ENCODE measurements at places on chromosomes 6 and 20.

- no peak for DNase-seq
Observed at GRCh38 chr20:44849703-44850102, 35.8 kb upstream of the YWHAB start.

- DNase-seq: no peak
Observed at GRCh38 chr20:41411391-41411847, 44.8 kb upstream of the EMILIN3 start.

DNA sequence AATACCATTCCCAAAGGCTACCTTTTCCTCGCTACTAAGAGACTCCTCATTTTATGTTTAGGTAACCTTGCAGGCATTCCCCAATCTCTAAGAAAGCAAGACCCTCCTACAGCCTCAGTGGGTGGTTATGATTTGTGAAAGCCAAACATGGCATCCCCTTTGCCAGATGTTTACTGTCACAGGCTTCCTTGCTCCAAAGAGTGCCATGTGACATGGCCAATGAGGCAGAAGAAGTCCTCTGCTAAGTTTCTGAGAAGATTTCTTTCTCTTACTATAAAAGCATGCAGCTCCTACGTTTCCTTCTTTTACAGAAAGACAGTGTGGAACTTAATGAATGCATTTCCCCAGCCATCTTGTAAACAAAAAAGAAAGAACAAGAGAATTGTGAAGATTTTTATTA, 688.2 kb downstream of the TBC1D32 start:
- DNase-seq: no peak

DNA sequence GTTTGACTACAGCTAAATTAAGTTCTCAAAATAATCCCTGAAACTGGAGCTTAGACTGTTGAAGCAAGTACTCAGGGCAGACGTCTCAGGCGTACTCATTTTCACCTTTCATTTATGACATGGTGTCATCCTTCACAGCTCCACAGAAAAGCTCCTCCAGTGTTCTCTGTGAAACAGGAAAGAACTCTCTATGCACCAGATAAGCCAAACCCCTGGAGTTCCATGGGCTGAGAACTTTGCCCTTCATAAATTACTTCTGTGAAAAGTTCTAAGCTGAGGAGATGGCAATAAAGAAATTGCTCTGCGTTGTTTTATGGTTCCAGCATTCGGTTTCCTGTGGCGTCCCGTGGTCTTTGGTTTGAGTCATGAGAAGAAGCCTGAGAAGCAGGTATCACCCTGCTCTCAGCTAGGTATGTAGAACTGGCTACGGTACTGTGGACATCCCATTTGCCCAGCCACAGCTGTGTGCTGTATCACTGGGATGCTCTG, 20.2 kb upstream of the RREB1 start:
- DNase-seq: no peak

DNA sequence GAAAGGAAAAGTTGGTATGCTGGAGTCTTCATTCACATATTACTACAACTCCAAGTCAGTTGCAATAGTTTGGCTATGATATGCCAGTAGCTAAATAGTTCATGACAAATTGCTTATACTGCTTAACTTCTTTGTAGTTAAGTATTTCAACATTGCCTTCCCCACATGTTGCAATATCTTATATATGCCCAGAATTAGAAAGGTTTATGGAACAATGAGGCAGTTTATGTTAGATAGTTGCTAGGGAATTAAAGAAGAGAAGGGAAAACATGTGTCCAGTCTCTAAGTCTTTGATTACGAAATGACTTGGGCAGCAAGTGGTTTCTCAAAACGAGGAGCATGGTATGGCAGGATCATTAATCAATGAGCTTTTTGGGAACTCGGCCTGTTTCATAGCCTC, 145.8 kb downstream of the PLCB4 start:
- DNase-seq: no peak

- no peak for DNase-seq
Observed at GRCh38 chr6:44621846-44622245, 234.3 kb downstream of the CDC5L start.

Data from right renal cortex interstitium (tissue), 3 donors.